ENCODE measurements at places on chromosomes 5 and 9.
A peak's percentile ranks its signal among the peaks of the same experiment; 100 is the strongest.

- no peak for DNase-seq
These were observed 374.8 kb upstream of the KIF2A start for GRCh38 chr5:61931236-61931635.

GRCh38 chr9:80881940-80882339, 807.4 kb downstream of the TLE1 start:
- DNase-seq = no peak

GRCh38 chr9:37575921-37576721, at the start of gene FBXO10:
TSS of gene FBXO10 (minus strand) at chr9:37576380. CDS start at chr9:37541768, 34,612 bp downstream.
- DNase-seq = peak; percentile 90

- DNase-seq = no peak
These were observed 199.4 kb downstream of the AUH start for GRCh38 chr9:91162311-91162710.

DNA sequence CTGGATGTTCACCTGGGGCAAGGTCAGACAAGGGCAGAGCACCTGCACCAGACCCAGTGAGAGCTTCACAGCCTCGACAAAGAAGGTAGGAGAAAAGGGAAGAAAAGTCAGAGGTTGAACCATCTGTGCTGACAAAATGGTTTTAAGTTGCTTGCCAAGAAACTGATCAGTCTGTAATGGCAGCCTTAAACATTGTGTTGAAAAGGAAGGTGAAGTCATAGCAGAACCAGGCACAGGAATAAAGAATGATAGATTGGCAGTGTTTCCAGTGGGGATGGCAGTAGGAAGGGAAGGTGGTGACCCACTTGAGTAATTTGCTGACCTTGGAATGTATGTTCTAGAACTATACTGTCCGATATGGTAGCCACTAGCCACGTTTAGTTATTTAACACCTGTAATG, 34.2 kb downstream of the HTR4 start:
- no peak for DNase-seq
